Esophagus muscularis mucosa (tissue), 4 donors: ENCODE measurements at places on chromosomes 1 and 21. TPM values are rescaled to one million over a fixed set of nuclear protein-coding genes. Genes with fewer than 3 reads are reported as not detected.
A peak's percentile ranks its signal among the peaks of the same experiment; 100 is the strongest.

Gene NR5A2
- 0.83 TPM for total RNA-seq

GRCh38 chr1:23122796-23123195 is 45.9 kb downstream of the LUZP1 start:
- no peak overlapping the region for H3K4me3 ChIP-seq
- no peaks in the 10 kb centered on the region for H3K36me3 ChIP-seq

Gene RIPK4
- 1.2 TPM for total RNA-seq

GRCh38 chr1:9792156-9793042 is 31.4 kb downstream of the CLSTN1 start:
- no peak overlapping the region for H3K27ac ChIP-seq
- H3K27me3 ChIP-seq = no peaks in the 10 kb centered on the region
- H3K4me3 ChIP-seq = no peak overlapping the region

GRCh38 chr1:8670371-8670818 is 147.0 kb downstream of the RERE start:
- H3K36me3 ChIP-seq = no peaks in the 10 kb centered on the region
- H3K27me3 ChIP-seq = no peaks in the 10 kb centered on the region
- H3K4me1 ChIP-seq = peaks cover 78% of the 10 kb centered on the region
- H3K27ac ChIP-seq = no peak overlapping the region
- no peak for DNase-seq

GRCh38 chr1:18881642-18882431 is 20.5 kb downstream of the ALDH4A1 start:
- H3K27ac ChIP-seq = no peak overlapping the region
- no peak overlapping the region for H3K4me3 ChIP-seq
- no peaks in the 10 kb centered on the region for H3K4me1 ChIP-seq

DNA sequence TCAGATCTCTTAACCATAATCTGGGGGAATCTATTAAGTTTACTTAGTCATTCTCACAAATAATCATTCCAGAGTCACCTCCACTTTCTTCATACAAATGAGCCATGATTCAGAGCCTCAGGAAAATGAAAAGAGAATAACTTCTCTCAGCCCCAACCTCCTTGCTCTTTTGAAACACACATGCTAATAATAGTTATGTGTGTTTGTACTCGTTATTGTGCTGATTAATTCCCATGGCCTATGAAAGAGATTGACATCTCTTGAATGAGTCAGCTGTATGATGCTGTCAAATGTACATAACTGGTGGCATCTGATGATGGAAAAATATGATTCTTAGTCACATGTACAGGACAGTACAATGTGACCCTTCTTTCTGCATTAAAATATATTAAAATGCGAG is 41.5 kb downstream of the DTL start:
- no peak overlapping the region for H3K27ac ChIP-seq
- peaks cover 24% of the 10 kb centered on the region for H3K4me1 ChIP-seq
- H3K4me3 ChIP-seq = no peak overlapping the region
- H3K36me3 ChIP-seq = no peaks in the 10 kb centered on the region

DNA sequence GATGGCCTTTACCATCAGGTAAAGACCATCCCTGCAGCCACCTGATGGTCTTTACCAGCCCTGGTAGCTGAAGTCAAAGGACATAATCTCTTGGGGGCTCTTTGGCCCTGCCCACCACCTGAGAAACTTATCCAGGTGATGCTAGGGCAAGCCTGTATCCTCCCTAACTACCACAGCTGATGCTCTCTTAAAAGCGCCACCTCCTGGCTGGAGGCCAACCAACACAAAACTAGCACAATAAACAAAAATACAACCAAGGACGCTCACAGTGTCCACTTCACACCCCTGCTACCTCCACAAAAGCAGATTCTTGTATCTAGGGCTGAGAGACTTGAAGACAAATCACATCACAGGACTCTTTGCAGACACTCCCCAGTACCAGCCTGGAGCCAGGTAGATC is 357.1 kb upstream of the POU3F1 start:
- H3K4me3 ChIP-seq = no peak overlapping the region
- no peaks in the 10 kb centered on the region for H3K27me3 ChIP-seq
- DNase-seq = no peak

Gene AMY1C
- total RNA-seq = not detected

- DNase-seq = no peak
- H3K27me3 ChIP-seq = no peaks in the 10 kb centered on the region
- H3K27ac ChIP-seq = no peak overlapping the region
- H3K36me3 ChIP-seq = no peaks in the 10 kb centered on the region
Observed at GRCh38 chr1:84583648-84584047, 9.4 kb upstream of the CTBS start.

Gene EXTL2
- total RNA-seq = 21.6 TPM

DNA sequence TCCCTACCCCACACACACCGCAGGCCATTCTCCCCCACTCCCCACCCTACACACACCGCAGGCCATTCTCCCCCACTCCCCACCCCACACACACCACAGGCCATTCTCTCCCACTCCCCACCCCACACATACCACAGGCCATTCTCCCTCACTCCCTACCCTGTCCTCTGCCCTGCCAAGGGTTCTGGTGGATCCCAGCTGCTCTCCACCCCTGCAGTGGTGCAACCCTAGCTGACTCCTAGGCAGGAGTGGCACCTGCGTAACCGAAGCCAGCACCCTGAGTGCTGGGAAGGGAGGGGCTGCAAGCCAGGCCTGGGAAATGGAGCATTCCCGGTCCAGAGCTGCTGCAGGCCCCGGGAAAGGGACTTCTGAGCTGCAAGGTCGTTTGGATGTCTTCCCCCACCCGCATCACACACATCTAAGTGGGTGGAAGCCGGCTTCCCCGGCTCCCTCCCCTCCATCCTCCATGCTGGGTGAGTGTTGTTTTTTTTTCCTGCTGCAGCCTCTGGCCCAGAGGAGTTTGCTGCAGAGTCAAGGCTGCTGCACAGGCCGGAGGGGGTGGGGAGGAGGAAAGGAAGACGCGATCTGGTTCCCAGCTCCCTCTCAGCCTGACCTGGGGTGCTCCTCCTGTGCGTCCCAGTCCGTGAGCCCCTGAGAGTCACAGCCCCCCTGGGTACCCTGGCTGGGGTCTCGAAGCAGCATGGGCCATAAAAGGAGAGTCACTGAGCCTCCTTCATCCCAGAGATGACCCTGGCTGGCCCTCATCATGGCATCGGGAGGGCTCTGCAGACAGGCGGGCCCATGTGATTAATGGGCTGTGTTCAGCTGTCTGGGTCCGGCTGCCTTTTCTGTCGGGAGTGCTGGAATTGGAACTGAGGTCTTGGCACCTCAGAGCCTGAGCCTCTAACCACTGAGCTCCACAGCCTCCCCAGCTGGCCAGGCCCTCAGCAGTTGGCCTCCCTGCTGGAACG is 16.1 kb downstream of the H6PD start:
- H3K4me1 ChIP-seq = peaks cover 81% of the 10 kb centered on the region
- H3K27me3 ChIP-seq = no peaks in the 10 kb centered on the region
- no peak overlapping the region for H3K4me3 ChIP-seq
- peaks cover 25% of the 10 kb centered on the region for H3K36me3 ChIP-seq
- DNase-seq = no peak

DNA sequence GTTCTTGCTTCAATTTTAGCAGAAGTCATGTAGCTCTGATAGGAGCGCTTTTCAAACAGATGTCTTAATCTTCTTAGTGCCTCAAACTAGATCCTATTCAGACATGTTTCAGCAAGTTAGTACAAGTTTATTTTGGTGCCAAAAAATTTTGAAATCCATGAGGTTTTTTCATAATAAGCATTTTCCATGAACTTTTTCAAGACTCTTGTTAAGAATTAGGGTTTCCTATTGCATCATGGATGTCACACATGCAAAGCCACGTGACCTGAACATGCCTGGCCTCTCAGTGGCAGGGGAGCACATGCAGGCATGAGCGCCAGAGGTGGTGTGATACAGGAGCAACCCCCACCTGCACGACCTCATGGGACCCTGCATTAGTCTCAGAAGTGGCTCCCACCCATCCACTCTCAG is 67.6 kb downstream of the POFUT2 start:
- H3K4me1 ChIP-seq = no peaks in the 10 kb centered on the region
- peaks cover 64% of the 10 kb centered on the region for H3K36me3 ChIP-seq
- no peak overlapping the region for H3K4me3 ChIP-seq
- no peaks in the 10 kb centered on the region for H3K27me3 ChIP-seq
- DNase-seq = no peak
- H3K27ac ChIP-seq = no peak overlapping the region

DNA sequence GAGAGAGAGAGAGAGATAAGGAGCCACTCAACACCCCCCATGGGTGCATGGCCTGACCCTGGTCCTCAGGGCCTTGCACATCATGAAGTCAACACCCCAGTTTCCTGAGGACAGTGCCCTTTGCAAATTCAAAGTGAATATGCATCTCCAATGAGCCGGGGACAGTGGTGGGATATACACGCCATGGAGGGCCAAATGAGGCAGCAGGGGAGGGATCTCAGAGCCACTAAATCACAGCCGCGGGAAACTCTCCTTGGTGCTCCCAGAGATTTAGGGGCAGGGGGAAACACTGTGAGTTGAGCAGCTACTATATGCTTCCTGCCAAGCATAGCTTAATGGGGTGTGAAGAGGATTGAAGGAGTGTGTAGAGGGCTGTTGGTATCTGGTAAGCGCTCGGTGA is 35.5 kb downstream of the MATN1 start:
- H3K4me3 ChIP-seq = no peak overlapping the region
- peaks cover 17% of the 10 kb centered on the region for H3K4me1 ChIP-seq
- no peak overlapping the region for H3K27ac ChIP-seq
- peaks cover 12% of the 10 kb centered on the region for H3K27me3 ChIP-seq
- DNase-seq = no peak
- H3K36me3 ChIP-seq = no peaks in the 10 kb centered on the region

DNA sequence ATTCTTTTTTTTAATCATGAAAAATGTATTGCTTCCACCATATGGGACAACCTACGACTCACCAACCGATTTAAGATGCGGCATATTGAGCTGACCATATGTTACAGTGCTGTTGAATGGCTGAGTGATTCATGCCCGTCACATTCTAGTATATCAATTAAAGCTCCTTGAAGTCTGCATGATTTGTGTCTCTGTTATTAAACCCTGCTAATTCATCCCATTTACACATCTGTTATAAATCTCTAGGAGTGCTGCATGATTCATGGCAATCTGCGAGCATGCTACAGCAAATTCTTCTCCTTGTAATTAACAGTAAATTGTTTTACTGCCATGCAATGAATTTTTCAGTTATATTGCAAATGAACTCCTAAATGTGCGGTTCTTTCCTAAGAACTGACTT is 239.8 kb downstream of the USH2A start:
- no peak overlapping the region for H3K4me3 ChIP-seq
- H3K27me3 ChIP-seq = no peaks in the 10 kb centered on the region
- no peaks in the 10 kb centered on the region for H3K4me1 ChIP-seq

DNA sequence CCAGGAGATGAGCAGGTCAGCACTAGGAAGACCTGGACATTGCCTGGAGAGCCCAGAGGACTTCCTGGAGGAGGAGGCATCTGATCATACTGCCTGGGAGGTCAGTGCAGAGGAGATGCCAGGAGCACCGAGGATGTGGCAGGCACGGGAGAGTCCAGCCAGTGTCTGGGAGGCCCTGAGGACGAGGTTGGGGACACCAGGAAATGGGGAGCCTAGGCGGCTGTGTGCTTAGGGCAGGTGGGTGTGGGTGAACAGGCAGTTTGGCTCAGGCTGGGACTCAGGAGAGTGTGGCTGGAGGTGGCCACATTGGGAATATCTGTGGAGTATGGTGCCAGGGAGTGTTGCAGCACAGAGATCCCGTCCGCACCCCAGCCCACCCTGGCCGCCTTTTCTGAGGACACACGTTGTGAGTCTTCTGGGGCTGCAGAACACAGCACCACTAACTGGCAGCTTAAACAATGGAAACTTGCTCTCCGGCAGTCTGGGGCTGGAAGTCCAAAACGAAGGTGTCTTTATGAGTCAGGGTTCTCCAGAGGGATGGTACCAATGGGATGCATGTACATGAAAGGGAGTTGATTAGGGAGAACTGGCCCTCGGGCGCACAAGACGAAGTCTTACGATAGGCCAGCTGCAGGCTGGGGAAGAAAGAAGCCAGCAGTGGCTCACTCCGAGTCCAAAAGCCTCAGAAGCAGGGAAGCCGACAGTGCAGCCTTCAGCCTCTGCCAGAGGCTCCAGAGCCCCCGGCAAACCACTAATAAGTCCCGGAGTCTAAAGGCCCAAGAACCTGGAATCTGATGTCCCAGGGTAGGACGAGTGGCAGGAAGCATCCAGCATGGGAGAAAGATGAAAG is 58.0 kb downstream of the FAAP20 start:
- H3K36me3 ChIP-seq = no peaks in the 10 kb centered on the region
- no peak overlapping the region for H3K27ac ChIP-seq
- peaks cover 27% of the 10 kb centered on the region for H3K4me1 ChIP-seq
- H3K4me3 ChIP-seq = no peak overlapping the region
- no peak for DNase-seq

Gene YRDC
- total RNA-seq = 12.9 TPM

Gene NBPF19
- 5.5 TPM for total RNA-seq

Gene RAB7B
- total RNA-seq = 2.5 TPM

Gene VPS13D
- 67.8 TPM for total RNA-seq

DNA sequence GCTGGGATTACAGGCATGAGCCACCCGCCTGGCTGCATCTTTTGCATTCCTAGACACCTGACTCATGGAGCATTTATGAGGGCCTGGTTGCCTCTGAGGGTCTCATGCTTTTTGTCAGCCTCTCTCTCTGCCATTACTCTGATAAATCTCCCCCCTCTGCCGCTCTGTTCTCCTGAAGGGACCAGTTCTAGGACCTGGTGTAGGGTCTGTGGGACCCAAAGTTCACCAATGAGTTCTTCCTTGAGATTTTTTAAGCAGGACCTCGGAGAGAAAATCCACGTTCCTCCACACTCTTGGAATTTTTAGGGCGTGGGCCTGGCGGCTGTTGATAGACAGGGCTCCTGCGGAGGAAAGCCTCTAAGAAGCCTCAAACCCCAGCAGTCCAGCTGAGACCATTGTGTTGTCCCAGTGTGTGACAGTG is 91.9 kb upstream of the ERRFI1 start:
- no peaks in the 10 kb centered on the region for H3K36me3 ChIP-seq
- H3K27ac ChIP-seq = peak overlapping the region; percentile 93
- peaks cover 62% of the 10 kb centered on the region for H3K4me1 ChIP-seq
- no peaks in the 10 kb centered on the region for H3K27me3 ChIP-seq
- no peak for DNase-seq
- no peak overlapping the region for H3K4me3 ChIP-seq

GRCh38 chr1:109792056-109792831 is 28.5 kb upstream of the EPS8L3 start:
- no peak overlapping the region for H3K4me3 ChIP-seq
- peaks cover 64% of the 10 kb centered on the region for H3K4me1 ChIP-seq
- DNase-seq = no peak
- H3K27me3 ChIP-seq = no peaks in the 10 kb centered on the region

Gene FCRL1
- total RNA-seq = not detected

GRCh38 chr1:91122106-91122717 is 100.4 kb upstream of the ZNF644 start:
- H3K27me3 ChIP-seq = no peaks in the 10 kb centered on the region
- H3K36me3 ChIP-seq = no peaks in the 10 kb centered on the region
- H3K4me3 ChIP-seq = no peak overlapping the region
- no peaks in the 10 kb centered on the region for H3K4me1 ChIP-seq
- DNase-seq = no peak

DNA sequence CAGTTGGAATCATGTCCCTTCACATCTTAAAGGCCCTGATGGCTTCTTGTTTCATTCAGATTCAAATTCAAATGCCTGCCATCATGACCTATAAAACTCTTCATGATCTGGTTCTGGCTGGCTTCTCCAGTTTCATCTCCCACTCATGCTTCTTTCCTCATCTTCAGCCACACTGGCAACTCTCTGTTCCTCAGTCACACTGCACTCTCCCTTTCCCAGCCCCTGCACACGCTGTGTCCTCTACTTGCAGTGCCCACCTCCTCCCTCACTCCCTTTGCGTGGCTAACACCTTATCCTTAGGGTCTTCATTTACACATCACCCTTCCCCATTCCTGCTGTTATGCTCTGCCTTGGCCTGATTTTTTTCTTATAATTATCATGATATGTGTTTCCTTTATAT is 120.6 kb upstream of the LMO4 start:
- H3K36me3 ChIP-seq = no peaks in the 10 kb centered on the region
- peaks cover 6% of the 10 kb centered on the region for H3K4me1 ChIP-seq
- no peak overlapping the region for H3K27ac ChIP-seq
- no peaks in the 10 kb centered on the region for H3K27me3 ChIP-seq
- H3K4me3 ChIP-seq = no peak overlapping the region
- DNase-seq = peak; percentile 75
